Putamen (tissue), 1 donor: ENCODE measurements at places on chromosomes 16 and 17.
A peak's percentile ranks its signal among the peaks of the same experiment; 100 is the strongest.

DNA sequence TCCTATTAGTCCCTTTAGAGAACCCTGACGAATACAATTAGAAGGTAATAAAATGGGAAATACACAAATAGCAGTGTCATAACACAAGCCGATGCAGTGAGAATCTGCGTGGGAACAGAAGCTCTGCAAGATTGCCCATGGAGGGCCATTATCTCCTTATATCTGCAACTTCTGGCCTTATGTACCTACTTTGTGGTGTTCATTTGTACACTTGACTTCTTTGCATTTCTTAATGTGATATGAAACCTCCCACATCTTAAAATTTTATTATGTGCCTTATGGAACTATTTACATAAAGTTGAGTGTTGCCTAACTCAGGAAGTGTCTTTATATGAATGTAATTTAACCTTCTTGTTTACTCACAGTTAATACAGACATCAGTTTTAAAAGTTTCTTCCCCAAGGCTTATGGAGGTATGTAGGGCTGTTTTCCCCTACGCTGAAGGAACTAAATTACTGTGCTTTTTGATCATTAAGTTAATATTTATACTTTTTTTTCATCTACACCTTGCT lies 10.1 kb upstream of the TANC2 start:
- DNase-seq = no peak

DNA sequence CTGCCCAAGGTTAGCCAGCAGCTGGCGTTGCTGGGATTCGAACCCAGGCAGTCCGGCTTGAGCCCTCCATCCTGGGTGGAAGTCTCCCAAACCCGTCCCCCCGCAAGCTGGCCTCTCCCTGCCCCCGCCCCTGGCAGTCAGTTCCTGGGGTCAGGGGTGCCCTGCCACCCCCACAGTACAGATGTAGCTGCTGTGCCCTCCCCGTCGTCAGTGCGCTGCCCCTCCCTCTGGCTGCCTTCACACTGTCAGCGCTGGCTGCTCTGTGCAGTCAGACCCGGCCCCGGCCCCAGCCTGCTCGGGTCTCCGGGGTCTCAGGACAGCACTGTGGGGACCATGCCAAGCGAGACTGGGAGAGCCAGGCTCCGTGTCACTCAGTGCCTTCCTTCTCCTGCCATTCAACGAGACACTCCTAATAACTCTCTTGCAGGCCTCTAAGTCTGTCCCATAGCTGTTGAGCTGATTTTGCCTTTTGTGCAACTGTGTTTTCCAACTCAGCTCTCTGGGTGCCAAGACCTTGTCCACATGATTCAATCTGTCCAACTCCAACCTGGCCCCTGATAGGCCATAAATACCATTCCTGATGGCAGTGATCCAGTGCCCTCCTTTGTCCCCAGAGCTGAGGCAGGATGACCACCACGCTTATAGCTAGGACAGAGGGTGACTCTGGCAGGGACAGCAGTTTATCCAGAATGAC lies 55.5 kb upstream of the IL34 start:
- no peak for DNase-seq

DNA sequence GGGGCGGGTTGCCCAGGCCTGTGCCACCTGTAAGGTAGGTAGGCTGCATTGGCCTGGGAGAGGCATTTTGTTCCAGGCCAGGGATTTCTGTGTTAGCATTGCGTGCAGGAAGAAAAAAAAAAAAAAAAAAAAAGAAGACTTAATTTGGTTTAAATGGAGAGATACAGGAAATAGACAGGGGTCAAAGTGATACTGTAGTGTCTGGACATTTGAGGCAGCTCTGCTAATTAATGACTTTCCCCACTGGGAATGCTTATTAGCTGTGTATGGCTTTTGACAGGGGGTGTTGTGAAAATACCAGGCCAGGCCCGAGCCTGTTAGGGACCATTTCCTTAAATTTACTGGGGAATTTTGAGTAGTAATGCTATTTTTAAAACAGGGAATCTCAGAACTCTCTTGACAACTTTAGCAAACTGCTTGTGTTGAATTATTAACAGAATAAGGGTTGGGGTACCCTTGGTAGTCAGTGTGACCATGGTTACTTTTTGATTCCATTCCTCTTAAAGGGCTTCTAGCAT lies 1.0 kb downstream of the MAP2K4 start:
- DNase-seq = no peak

DNA sequence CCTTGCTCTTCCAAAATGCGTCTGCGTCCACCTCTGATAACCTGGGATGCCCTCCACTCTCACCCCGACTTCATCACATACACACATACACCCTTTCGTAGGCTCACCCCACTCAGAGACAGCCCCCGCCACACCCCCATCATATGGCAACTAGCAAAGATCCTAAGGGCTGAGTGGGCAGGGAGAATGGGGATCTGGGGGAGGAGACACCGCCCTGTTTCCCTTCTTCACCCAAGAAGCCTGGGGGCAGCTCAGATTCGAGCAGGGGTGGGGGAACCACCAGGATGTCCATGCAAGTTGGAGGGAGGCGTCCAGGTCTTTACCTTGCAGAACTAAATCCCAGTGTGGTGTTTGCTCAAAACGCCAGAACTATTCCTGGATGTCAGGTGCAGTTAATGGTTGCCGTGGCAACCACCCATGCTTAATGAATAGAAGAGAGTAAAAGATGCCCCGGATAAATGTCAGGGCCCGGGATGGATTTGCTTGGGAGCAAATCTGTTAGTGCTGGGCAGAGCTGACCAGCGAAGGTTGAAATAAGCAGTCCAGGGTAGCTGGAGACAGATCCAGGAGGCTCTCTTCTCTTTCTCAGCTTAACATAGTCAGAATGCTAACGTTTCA lies 72.8 kb downstream of the CACNG3 start:
- DNase-seq = peak; percentile 59

- no peak for DNase-seq
Measured at GRCh38 chr17:75060434-75061054, 13.5 kb downstream of the KCTD2 start.

DNA sequence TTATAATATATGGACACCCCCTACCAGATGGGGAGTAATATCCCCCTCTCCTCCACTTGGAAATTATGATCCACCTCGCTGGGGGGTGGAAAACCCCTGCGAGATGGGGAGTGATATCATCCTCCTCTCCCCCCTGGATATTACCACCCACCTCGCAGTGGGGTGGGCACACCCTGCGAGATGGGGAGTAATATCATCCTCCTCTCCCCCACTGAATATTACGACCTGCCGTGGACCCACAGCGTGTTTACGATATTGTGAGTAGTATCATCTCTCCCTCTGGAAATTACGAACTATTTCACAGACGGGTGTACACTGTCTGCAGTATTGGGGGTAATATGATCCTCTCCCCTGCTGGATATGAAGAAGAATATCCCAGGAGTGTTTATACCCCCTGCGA lies 228.3 kb upstream of the WSCD1 start:
- no peak for DNase-seq
